Activated T-cell treated with anti-CD3 and anti-CD28 coated beads, Interleukin-2, amount 50 U/mL, for 24 hours (primary cell): ENCODE measurements at places on chromosomes 3 and 15.

- DNase-seq, result no peak
Observed at GRCh38 chr3:172876297-172876696, 125.8 kb downstream of the ECT2 start.

DNA sequence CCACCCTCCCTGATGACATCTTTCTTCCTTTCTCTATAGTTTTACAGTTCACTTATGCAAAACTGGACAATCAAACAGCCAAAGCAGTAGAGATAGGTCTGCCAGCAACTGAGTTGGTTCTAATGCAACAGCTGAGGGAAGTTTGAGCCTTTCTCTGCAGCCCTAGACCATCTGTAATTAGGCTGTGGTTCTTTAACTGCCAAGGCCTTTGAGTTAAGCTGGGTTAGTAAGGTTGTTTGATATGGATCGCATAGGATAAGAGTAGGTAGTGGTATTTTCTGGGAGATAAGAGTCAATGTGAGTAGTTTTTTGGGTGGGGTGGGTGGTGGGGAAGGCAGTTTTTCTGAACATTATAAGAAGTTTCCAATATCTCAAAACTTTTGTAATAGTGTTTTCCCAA lies 3.0 kb downstream of the RPL39L start:
- no peak for DNase-seq

DNA sequence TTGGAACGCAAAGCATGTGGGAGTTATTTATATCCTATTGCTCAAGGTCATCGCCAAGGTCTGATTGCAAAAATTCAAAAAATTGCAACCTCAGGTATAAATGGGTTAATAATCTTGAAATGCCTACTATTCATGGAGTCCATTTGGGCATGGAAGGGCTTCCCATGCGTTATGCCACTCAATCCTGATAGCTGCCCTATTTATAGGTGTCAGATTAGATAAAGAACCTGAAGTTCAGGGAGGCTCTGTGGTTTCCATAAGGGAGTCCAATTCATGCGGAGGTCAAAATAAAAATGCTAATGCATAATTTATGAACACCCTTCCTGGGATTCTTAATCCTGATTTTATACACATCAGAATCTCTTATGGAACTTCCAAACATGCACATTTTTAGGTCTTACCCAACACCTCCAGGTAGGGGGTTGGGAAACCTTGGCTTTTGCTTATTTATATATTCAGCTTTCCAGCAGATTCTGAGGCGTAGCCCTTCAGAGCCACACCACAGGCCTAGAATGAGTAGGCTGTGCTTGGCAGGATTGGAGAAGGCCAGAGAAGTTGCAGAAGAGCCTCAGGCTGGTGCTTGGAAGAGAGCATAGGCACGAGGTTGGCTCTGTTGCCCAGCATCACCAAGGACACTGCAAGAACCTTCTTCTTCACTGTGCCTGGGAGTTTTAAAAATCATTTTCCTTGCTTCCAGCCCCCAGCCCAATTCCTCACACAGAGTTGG lies 324.4 kb upstream of the CFAP20DC start:
- no peak for DNase-seq

DNA sequence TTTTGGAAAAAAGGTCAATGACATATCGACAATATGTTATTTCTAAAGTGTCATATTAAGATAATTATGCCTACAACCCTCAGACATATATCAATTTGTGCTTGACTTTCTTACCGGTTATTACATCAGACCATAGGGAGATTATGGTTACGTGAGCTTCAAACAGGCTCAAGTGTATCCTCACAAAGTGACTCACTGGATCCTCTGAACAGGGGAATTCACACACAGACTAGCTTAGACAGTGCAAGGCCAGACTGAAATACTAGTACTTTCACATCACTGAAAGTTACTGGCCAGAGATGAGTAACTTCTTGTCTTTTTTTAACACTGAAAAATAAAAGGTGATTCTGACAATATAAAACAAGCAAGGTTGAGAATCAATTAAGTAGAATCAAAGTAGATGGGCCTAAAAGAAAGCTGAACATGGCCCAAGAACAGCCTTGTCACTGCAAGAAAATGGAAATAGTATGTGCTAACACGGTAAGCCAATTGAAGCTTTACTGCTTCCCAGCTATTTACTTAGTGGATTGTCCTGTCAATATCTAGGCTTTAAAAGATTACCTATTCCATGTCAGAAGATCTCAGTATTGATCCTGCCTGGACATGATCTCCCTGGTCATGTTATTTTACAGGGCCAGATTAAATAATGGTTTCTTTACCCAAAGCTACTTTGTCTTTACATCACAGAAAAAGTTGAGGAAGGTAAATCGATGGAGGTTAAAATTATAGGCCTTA lies 848.6 kb downstream of the ROBO1 start:
- no peak for DNase-seq

DNA sequence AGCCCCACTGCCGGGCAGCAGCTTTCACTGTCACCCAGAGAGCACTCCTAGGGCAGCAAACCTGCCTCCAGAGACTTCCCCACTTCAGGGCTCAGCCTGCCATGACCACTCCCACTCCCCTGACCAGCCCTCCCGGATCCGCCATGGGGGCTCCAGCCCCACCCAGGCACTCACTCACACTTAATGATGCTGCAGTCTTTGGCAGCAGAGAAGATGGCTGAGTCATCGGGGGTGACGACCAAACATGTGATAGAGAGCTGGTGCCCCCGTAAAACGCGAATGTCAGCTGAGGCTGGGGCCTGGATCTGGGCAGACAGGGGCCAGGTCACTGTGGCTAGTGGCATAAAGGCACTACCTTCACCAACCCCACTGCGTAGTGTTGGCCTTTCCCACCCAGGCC lies 4.7 kb downstream of the RRP9 start:
- DNase-seq, result no peak

- no peak for DNase-seq
Observed at GRCh38 chr3:195813916-195814640, 2.3 kb upstream of the MUC4 start.

GRCh38 chr15:65176056-65176455 lies 9.1 kb downstream of the CLPX start:
- DNase-seq, result no peak

- no peak for DNase-seq
Observed at GRCh38 chr3:151282921-151283320, 4.6 kb upstream of the P2RY14 start.

- DNase-seq, result no peak
Observed at GRCh38 chr3:65252266-65252665, 564.5 kb upstream of the ADAMTS9 start.

DNA sequence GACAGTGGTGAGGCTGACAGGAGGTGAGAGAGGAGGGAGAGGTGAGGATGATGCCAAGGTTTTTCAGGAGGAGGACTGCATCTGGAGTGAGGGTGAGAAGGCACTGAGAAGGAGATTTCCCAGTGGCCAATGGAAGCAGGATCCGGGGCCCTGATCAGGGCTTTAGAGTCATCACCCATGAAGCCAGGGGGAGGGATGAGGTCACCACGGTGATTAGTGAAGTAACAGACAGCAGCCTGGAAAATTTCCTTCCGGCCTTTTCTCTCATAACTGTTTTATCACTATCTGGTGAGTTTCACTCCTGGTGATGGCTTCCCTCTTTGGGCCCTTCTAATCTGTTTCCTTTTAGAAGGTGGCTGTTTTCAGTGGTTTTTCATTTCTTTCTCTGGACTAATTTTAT lies 80.5 kb upstream of the WNT5A start:
- no peak for DNase-seq

DNA sequence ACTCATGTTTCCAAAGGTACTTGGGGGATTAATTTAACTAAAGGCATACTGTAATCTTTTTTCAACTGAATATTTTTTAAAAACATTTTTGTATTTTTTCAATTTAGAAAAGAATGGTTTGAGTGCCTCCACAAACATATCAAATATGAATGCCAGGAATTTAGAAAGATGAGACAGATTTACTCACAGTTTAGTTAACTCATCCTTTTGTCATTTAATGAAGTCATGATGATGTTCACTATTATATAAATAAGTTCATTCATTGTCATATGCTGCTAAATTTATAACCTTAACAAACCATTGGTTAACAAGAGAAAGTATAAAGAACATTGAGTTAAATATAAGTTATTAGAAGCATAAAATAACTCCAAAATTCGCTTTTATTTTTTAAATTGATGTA lies 50.0 kb downstream of the FGF7 start:
- DNase-seq, result no peak

- no peak for DNase-seq
Observed at GRCh38 chr15:25655207-25655948, 207.7 kb downstream of the ATP10A start.

DNA sequence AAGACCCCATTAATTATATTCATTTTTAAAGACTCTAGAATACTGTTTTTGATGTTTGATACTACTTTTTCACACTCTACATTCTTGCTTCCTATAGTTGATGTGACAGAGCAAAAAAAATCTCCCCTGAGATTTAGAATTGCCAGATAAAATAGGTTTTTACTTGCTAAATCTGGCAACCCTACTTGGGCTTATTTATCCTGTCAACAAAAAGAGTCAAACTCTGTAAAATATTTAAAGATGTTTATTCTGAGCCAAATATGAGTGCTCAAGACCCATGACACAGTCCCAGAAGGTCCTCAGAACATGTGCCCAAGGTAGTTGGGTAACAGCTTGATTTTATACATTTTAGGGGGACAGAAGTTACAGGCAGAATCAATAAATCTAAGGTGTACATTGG lies 72.3 kb downstream of the DAPK2 start:
- no peak for DNase-seq

- DNase-seq, result no peak
Observed at GRCh38 chr3:26960382-26960781, 337.8 kb downstream of the LRRC3B start.

- peak; percentile 60 for DNase-seq
Observed at GRCh38 chr3:196111939-196112386, 30.1 kb upstream of the TFRC start.

GRCh38 chr3:123633530-123633929 lies 48.7 kb upstream of the HACD2 start:
- no peak for DNase-seq

DNA sequence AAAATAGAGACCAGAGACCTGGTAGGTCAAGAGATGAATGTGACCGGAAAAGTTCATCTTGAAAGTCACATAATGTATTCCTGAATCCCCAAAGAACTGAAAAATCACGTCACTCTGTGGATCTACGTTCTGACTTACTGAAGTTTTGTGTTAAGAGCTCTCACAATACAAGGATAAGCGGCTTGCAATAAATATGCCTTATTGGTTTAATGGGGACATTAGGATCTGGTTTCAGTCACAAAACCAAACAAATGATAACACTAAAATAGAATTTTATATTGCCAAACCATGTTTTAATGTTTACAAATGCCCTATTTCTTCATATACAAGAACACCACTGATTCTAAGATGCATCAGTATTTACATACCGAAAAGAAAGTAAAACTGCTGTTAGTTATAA lies 164.2 kb downstream of the FMN1 start:
- DNase-seq, result no peak

DNA sequence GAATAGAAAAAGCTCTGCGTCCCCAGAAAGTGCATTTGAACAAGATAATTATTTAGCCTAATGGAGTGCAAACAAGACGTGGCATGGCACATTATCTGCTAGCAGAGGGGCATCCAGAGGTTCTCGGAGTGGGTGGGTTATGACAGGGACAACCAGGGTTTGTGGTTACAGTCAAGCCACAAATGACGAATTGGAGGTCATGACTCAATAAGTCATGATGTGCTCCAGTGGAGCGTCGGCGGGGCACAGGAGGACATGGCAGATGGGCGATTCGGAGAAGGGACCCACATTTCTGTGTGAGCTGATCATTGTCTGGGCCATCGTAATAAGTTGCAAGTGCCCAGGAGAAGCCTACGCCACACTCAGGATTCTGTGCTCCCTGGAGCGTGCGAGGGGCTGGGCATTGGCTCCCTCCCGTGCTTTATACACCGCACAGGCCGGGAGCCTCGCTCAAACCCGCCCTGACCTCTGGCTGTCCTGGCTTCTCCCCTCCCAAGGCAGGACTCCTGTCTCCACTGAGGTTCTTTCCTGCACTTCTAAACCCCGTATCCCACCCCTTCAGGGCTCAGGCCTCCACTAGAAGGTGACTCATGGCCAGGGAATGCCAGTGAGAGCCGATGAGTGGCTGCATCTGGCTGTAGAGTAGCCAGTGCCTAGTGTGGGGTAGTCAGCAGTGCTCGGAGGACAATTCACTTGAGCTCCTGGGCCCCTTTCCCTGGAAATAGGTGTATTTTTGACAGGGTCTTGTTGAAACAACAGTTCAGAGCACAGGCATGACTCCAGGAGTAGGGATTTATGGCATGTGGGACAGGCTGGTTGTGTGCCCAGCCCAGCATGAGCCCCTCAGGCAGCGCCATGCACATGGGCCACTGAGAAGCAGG lies 67.4 kb downstream of the GRIP2 start:
- DNase-seq, result no peak

GRCh38 chr15:78077871-78078210 lies 330 bp upstream of the TBC1D2B start:
- no peak for DNase-seq

- no peak for DNase-seq
Observed at GRCh38 chr3:117868766-117869165, 1159.2 kb downstream of the TUSC7 start.

- DNase-seq, result no peak
Observed at GRCh38 chr15:74571191-74571590, 30.2 kb downstream of the ARID3B start.

DNA sequence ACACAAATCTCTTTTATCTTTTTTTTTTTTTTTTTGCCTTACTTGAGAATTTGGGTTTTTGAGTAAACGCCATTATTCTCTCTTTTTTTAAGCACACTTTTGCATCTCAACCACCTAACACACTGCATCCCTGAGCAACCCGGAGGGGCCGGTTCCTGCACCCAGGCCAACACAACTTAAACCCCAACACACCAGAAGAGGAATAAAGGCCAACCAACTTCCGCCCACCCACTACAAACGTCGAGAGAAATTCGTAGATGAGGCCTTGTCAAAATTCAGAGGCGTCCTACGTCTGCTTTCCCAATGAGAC lies 389 bp upstream of the CCNB2 start:
- DNase-seq, result no peak

DNA sequence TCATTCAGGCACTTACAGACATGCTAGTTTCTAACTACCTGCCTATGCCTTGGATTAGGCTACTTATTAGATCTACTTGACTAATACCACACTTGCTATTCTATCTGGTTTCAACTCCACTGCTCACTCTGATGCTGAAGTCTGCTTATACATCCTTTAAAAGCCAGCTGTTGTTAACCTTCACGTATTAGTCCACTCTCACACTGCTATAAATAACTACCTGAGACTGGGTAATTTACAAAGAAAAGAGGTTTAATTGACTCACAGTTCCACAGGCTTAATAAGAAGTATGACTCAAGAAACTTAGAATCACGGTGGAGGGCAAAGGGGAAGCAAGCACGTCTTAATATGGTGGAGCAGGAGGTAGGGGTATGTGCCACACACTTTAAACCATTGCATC lies 47.7 kb upstream of the ANKRD28 start:
- DNase-seq, result no peak

- DNase-seq, result no peak
Observed at GRCh38 chr3:10136426-10137005, 5.1 kb upstream of the VHL start.
